Dermis microvascular lymphatic vessel endothelial cell (primary cell): ENCODE measurements at places on chromosomes 11 and 22.

DNA sequence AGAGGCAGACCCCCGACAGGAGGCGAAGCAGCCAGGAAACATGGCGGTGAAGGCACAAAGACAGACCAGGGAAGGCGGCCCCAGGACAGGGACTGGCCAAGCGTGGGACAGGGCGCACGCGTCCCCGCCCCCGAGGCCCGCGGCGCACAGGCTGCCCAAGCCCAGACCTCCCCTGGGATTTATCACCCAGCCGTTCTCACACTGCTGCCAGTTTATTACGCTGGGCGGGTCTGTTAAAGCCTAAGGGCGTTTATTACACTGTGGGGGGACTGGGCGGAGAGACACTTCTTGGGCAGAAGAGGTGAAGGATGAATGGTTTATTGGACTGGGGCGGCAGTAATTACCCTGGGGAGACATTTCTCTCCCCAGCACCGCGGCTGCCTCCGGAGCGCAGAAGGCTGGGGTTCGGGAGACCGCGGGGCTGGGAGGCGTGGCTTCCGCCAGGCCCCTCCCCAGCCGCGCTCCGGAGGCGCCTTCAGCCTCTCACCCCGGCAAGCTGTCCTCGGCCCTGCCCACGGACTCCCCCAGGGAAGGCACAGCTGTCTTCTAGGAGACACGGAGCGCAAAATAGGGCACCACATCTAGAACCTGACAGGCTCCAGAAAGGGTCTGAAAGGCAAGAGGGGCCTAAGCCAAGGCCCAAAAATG, 47.1 kb downstream of the SLC22A12 start:
- no peak for DNase-seq

GRCh38 chr11:109739379-109739778, 317.4 kb downstream of the C11orf87 start:
- DNase-seq, result no peak

- DNase-seq, result no peak
Observed at GRCh38 chr11:58560842-58561241, 14.8 kb downstream of the LPXN start.

GRCh38 chr11:36029616-36030015, 85.8 kb downstream of the LDLRAD3 start:
- no peak for DNase-seq

DNA sequence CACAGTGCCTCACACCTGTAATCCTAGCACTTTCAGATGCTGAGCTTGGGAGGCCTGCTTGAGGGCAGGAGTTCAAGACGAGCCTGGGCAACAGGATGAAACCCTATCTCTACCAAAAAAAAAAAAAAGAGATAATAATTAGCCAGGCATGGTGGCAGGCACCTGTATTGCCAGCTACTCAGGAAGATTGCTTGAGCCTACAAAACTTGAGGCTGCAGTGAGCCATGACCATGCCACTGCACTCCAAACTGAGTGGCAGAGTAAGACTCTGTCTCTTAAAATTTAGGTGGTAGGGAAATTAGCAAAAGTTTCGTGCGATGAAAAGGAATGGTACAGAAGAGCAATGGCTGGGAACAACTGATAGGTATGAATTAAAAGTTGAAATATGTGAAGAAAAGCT, 18.0 kb downstream of the ST13 start:
- no peak for DNase-seq

GRCh38 chr11:36212564-36213392, 76.4 kb downstream of the COMMD9 start:
- DNase-seq, result no peak

- no peak for DNase-seq
Observed at GRCh38 chr11:63518548-63518947, 12.7 kb downstream of the LGALS12 start.

DNA sequence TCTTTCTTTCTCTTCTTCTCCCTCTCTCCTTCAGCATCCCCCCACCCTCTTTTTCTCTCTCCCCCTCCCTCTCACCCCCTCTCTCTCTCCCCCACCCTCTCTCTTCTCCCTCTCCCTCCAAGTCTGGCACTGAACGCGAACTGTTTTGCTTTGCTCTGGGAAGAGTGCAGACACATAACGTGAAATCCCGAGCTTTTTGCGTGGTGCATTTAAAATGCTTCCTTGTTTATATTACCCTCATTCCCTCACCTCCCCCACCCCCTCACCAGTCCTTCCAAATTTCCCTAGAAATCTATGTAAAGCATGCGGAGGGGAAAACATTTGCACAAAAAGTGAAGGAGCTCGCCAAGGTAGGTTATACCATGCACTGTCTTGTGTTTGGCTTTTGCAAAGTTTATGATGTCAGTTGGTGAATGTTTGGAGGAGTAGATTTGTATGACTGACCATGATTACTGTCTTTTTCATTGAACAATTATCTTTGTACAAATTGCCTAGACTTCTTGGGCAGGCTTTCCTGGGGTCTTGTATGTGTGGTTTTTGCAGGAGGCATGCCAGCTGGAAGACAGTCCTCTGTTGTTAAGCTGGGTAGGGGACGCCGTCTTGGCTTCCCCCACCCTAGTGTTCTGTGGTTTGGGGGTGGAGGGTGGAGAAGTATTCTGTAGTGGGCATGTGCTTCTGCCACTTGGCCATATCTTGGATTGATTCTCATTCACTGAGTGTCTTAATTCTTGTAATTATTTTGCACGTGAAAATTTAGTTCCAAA, 123.7 kb upstream of the HSD17B12 start:
- no peak for DNase-seq

GRCh38 chr11:95375451-95375850, 144.4 kb upstream of the SESN3 start:
- DNase-seq, result no peak

- no peak for DNase-seq
Observed at GRCh38 chr22:50035131-50035881, 22.7 kb upstream of the IL17REL start.

DNA sequence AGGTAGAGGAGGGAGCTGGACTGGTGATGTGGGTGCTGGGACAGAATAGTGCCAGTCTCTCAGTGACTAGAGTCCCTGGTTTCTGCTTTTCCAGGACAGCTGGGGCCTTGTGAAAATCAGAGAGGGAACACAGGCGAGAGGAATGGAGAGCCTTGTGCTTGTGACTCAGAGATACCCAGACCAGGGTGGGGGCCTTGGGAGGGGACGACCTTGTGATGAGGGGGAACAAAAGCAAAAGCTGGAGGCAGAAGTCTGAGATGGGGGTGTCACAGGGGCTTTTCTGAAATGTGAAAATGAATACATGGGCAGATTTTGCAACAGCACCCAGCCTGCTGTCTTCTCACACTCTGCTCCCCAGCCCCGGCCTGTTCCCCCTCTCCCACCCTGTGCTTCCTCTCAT, 3.4 kb upstream of the NR1H3 start:
- peak; percentile 48 for DNase-seq

DNA sequence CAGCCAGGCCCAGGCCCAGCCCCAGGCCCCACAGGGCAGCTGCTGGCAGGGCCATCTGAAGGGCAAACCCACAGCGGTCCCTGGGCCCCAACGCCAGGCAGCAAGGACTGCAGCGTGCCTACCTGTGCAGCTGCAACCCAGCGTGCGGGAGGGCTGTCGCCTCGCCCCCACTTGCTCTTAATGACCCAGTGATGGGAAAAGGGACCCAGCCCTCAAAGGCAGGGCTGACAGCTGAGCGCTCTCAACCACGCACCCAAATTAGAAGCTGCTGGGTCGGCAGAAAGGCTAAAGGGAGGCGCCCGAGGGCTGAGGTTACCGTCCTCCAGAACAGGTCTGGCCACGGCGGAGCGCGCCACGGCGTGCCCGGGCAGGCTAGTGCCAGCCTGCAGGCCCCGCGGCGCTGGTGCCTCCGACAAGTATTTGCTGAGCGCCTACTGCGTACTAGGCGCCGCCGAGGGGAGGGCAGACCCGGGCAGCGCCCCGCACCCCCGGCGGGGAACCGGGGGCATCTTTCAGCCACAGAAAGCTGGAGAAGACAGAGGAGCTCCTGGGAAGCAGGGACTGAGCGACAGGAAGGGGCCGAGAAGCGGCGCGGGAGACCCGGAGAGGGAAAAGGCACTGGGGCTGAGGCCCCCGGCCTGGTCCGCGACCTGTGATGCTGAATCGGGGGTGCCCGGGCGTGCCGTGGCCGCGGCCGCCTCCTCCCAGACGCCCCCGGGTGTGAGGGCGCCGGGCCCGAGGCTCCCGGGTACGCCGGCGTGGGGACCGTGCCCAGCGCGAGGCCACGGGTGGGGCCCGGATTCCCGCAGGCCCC, 773 bp downstream of the HRAS start:
- peak; percentile 45 for DNase-seq

DNA sequence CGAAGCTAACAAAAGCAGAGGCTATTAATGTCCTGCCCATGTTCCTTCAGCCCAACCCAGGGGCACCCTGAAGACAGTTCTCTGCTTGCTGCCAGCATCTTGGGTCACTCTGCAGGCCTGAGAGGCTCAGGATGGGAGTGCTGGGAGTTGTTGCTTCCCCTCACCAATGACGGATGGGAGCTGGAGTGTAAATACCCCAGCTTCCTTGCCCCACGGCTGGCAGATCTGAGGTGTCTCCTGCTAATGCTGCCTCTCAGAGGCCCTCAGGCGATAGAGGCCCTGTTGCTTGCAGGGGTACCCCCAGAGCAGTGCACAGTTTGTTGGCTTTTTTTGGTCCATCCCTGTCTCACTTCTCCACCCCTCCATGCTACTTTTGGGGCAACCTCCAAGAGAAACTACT, 32.9 kb downstream of the IFT27 start:
- DNase-seq, result no peak

DNA sequence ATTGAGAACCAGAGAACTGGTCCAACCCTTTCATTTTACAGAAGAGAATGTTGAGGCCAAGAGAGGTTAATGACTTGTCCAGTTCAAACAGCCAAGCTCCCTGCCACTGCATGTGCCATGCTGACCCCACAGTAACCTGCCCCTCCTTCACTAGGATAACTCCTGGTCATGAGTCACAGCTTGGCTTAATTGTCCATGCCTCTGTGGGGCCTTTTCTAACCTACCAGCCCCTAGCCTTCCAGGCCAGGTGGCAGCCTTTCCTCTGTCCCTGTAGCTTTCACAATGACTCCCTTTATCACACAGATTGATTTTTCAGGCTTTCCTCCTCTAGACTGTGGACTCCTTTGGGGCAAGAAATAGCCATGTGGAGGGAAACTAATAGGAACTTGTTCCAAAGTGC, 97.2 kb downstream of the PIWIL4 start:
- DNase-seq, result peak; percentile 4

GRCh38 chr11:9718147-9718546, 54.3 kb downstream of the SWAP70 start:
- DNase-seq, result no peak

GRCh38 chr22:39818094-39818493, 75.5 kb downstream of the ENTHD1 start:
- DNase-seq, result no peak

DNA sequence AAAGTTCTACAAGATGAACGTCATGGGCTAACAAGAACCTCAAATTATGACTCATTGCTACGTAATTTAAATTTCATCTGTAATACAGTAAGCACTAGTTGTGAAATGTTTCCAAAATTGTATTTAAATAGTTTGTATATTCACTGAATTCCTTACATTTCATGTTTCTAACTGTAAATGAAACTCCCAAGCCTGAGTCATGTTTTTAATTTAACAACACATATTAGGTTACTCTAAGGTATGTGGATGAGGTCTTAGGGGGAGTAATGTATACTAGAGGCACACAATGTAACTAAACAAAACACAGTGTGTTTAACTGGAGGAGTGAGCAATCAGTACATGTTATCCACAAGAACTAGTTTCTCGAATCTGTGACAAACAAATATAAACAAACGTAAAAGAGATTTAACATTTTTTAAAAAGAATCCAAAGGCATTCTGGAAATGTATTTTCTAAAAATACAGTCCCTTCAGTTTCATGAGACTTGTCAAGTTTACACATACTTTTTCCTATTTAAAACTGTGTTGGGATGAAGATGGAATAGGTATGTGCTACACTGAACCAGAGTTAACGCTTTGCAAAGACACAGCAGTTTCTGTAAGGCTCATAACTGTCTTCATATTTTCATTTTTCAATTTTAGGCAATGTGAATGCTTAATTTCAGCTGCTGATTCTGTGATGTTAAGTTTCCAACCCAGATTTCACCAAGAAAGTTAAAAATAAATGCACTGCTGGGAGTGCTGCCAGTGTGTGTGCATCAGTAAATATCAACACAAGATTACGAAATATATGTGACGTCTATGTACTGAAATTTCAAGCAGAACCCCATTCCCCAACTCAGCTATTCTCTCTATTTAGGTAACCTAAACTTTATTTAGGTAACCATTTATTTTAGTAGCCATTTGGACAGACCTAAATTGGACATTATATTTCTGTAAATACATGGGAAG, 52.6 kb downstream of the PITPNB start:
- DNase-seq, result no peak

DNA sequence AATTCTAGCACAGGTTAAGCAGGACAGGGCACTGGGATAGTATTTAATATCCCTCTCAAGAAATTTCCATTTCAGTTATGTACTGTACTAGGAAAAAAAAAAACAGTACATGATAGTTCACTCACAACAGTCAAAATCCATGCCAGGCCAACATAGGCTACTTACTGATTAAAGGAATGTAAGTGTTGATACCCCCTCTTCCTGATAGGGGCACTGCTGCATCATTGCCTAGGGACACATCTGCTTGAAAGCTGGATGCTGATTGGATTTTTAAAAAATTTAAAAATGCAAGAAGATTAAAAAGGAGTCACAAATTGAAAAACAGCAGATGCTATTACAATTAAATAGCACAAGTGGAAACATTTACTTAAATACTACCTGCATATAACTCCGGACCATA, 43.4 kb downstream of the APOL5 start:
- peak; percentile 32 for DNase-seq

- no peak for DNase-seq
Observed at GRCh38 chr22:20728523-20729190, 45.3 kb upstream of the SERPIND1 start.

GRCh38 chr11:42960521-42961088, 351.2 kb upstream of the API5 start:
- no peak for DNase-seq

DNA sequence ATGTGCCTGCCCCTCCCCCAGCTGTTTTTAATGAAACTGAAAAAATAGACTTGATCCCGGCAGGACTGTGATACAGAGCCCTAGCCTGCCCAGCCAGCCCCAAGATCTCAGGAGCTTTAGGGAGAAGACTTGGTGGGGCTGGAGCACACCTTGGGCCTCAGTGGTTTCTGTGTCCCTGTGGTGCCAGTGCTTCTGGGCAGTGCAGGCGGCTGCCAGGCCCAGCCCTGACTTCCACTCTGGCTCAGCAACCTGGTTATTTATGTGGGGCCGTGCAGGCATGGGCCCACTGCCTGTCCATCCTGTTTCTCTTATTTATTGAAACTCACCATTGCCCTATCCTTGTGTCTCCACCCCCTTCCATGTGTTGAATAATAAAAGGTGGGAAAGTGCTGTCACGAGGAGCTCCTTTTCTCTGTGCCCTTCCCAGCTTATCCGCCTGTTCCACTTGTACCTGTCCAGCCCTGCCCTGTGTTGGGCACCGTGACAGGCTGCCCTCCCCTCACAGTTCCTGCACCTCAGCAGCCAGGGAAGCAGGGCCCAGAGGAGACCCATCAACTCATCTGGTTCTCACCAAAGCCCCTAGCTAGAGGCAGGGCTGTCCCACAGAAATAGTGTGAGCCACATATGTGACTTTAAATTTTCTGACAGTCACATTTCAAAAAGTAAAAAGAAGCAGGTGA, 20.2 kb downstream of the RELT start:
- DNase-seq, result no peak
